ENCODE measurements at places on chromosomes 16 and 17. TPM values are rescaled to one million over a fixed set of nuclear protein-coding genes. Genes with fewer than 3 reads are reported as not detected.

GRCh38 chr16:12186774-12187335 is 210.3 kb downstream of the SNX29 start:
- no peak for DNase-seq

DNA sequence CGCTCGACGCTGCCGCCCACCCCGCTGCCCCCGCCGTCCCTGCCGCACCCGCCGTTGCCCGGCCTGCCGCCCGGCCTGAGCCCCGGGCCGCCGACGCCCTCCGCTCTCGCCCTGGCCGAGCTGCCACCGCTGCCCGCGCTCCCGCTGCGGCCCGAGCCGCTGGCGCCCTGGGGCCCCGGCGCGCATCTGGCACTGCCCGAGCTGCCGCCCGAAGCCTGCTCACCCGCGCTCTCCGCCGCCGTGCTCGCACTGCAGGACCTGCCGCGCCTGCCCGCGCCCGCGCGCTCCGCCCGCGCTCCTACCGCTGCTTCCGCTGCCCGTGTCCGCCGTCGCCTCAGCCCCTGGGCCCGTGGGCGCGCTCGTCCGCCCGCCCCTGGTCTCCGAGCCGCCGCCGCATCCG is 8.4 kb upstream of the CLDN9 start:
- no peak for DNase-seq

DNA sequence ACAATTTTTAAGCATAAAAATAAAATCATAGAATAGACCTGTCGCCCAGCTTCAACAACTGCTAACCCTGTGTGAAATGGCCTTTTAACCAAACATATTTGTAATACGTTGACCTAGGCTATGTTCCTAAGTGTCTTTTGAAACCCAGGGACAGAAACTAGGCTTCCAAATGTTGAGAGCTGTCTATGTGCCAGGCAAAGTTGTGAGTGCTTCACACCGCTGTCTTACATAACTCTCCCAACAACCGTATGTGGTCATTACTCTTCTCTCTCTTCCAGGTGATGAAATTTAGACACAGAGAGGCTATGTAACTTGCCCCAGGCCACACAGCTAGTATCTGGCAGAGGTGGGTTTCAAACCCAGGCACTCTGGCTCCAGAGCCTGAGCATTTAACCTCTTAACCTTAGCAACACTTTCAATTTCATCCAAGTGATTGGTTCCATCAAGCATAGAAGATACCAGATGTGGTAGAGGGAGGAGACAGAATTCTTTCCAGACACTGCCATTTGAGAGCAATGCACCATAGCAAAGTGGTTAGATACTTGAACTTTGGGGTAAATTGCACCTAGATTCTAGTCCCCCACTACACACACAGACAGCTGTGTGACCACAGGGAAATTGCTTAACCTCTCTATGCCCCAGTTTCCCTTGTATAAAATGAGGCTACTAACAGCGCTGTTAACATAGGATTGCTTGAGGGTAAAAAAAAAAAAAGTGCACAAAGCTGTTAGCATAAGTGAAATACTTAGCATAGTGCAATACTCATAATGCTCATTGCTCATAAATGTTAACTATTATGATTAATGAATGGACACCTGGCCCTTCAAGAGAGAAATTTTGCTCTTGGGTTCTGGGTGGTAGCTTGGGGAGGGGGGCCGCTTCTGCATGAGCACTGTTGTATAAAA is 160.6 kb downstream of the IRX3 start:
- DNase-seq: no peak

GRCh38 chr17:81285179-81285878 is 9.8 kb downstream of the SLC38A10 start:
- peak; percentile 58 for DNase-seq

DNA sequence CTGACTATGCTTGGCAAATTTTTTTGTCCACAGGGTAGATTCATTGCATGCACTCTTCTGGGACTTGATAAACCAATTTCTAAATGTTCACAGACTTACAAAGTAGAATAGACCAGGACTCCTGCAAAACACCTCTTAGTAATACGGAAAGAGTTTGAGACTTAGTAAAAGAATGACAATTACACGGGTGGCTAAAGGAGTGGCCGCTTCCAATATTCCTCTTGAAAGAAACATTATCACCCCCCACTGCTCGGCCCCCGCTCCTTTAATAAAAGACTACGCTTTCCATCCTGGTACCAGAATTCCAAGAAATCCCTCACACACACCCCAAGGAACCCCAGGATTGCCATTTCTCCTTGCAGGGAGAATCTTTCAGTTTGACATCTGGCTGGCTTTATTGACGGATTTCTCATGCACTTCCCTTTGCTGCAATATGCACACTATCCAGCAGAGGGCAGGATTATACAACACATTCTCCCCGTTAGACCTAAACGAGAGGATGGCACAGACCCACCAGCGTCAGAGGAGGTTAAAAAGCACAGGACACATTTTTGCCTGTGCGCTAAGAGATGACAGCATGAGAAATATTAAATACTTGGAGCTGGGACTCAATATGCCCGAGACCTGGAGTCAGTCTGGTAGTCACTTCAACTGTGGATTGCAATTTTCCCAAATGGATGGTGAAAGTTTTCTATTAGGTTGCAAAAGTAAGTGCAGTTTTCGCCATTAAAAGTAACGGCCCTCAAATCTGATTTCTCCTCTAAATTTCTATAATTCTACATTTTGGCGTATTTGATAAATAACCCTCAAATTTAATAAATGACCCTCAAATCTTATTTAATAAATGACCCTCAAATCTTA is 46.6 kb upstream of the NUDT7 start:
- DNase-seq: peak; percentile 71

DNA sequence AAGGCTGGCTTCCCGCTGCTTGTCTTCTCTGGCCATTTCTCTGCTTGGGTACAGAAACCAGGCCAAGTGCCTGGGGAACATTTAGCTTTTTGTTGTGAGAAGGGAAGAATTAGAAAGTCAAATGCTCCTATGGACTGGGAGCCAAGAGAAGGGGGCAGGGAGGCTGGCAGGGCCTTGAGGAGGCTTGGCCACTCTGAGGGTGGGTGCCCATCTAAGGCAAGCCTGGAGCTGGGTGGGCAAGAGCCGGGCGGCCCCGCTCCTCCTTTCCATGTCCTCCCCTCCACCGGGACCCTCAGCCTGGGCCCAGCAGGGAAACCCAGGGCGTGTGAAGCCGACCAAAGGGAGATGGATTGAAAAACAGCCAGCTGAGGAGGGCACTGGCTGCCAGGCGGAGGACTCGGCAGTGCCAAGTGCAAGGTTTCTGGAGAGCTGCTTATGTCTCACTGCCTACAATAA is 69.4 kb downstream of the NTN1 start:
- no peak for DNase-seq

OR1A2 gene
- not detected for total RNA-seq

DNA sequence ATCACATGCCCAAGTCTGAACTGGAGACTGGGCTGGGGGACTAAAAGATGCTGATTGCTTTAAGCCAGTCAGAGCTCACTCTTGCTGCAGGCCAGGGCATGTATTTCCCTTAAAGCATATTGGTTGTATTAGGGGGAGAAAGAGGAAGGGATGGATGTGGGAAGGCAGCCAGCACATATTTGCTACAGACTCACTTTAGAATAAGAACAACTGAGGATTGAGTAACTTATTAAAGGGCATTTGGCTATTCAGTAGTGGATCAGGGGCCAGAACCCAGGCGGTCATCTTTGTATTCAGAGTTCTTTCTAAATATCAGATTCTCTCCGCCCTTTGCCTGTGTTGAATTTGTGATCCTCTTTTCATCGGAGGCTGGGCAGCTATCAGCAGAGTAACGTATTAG is 231.7 kb downstream of the HAPSTR1 start:
- DNase-seq: no peak

All from transverse colon (tissue), 4 donors.